Muscle of arm (tissue), 14 donors: ENCODE measurements at places on chromosomes 3 and 15.

DNA sequence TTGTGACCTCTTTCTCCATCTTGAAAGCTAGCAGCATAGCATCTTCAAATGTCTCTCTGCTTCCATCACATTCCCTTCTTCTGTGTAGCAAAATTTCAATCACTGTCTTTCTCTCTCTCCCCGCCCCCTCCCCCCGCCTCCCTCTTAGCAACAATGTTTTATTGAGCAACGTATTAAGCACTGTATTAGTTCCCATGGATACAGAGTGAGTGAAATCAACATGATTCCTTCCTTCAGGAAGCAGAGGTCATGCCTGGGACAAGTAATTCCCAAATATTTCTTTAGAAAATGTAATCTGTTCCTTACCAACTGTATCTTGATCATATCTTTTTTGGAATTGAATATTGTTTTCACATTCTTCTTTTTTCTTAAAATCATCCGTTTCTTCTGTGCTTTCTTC is 373.7 kb upstream of the NECTIN3 start:
- peak; percentile 8 for DNase-seq

- DNase-seq: peak; percentile 51
Measured at GRCh38 chr15:60477916-60478565, 901 bp downstream of the ICE2 start.

DNA sequence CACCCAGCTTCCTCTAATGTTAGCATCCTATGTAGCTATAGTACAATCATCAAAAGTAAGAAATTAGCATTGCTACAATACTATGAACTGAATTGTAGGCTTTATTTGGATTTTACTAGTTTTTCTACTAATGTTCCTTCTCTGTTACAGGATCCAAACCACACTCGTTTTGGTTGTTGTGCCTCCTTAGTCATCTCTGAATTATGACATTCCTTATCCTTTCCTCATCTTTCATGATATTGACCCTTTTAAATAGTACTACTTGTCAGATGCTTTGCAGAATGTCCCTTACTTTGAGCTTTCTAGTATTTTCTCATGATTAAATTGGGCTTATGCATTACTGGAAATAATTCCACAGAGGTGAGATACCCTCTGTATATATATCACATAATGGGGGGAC is 265.4 kb downstream of the VPS13C start:
- no peak for DNase-seq

DNA sequence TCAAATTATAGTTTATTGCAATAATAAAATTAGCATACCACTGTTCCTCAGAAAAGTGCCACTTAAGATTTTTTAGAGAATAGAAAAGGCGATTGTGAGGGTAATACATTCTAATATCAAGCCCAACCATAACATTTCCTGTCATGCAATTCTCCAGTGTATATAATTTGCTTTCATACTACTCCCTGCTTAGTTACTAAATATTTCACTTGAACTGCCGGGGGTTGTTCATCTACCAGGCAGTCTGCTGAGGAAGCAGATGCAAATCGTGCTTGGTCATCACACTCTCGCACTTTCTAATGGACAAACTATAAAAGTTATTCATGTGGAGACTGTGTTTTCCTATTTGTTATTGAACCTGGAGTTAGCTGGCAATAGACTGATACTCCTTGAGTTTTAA is 645.6 kb upstream of the CBLB start:
- DNase-seq: no peak

DNA sequence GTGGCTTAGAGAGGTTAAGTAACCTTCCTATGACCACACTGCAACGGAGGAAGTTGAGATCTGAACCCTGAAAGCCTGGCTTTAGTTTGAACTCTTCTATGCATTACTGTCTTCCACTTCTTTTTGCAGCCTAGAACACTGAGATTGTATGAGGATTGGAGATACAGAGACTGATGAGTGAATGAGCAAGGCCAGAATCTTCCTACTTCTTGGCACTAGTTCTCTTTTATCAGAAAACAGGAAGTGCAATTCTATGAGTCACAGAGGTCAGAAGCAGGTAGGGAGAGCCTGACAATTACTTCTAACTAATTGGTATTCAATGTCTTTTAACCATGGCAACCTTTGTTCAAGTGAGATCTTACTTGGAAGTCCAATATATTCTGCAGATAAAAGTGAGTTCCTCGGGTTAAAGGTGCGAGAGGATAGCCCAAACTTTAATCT is 219.0 kb downstream of the SHQ1 start:
- DNase-seq: no peak
